ENCODE measurements at places on chromosomes 16 and 17.

- peak; percentile 49 for DNase-seq
Measured at GRCh38 chr16:87931504-87931903, 4.8 kb downstream of the CA5A start.

- DNase-seq, result no peak
Measured at GRCh38 chr16:23539984-23540816, 16.9 kb downstream of the EARS2 start.

DNA sequence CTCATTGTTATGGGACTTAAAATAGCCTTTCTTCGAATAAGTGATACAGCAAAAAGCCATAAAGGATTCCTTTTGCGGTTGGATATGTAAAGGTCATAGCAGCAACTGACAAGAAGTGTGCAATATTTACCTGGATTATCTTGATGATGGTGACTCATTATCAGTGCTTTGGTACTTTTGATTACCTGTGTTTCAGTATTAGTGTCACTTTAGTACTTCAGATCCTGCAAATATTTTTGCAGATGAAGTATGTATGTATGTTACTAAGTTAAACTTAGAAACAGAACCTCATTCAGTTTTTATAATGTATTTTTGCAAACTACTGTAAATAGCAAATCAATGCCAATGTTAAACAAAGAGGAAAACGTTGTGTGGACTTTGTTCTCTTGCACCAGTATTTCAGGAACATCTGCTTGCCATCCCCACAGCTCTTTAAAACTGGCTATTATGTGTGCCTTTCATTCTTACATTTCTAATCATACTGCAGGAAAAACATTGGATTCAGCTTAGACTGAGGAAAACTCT, 10.5 kb downstream of the CNEP1R1 start:
- DNase-seq, result no peak

DNA sequence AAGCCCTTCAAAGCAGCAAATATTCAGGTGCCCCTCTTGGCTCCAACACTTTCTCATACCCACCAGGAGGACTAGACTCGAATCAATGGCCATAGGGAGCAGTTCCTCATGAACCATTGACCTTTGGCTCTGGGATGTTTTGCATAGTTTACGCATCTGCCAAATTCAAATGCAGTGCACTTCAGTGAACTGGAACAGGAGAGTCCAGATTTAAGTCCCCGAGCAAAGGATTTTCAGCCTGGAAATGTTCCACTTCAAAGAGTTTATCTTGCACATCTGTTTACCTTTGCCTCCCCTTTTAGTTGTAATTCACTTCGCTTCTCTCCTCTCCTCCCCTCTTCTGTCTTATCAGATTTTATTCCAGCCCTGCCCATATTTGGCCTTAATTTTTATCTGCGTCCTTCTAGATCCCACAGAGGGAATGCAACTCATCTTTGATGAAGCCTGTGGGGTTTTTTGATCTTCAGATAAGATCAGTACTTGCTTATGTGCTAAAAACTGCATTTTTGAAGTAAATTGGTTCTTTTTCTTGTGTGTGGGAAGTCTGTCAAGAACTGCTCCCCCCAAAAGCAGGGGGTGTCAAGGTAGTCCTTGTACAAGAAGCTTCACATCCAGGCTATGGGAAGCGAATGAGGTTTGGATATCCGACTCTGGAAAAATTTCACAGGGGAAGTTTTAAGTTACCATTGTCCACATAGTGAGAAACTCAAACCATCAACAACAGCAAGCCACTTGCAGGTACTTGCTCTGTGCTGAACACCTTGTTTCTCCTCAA, 281.6 kb downstream of the RBFOX1 start:
- DNase-seq, result no peak

DNA sequence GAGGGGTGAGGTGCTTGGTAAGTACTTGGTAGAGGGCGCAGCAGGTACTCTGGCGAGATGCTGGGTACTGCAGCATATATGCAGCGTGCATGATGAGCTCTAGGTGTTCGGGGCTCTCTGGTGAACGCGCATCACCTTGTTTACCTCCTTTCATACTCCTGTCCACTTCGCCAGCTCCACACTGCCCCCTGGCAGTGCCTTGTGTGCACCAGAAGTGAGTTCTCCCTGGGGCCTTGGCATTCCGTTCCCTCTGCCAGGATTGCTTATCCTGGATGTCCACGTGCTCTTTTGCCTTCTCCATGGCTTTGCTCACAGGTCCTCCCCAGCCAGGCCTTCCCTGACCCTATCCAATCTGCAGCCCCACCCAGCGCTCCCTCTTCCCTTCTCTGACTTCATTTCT, 154.2 kb downstream of the MRM1 start:
- peak; percentile 10 for DNase-seq

DNA sequence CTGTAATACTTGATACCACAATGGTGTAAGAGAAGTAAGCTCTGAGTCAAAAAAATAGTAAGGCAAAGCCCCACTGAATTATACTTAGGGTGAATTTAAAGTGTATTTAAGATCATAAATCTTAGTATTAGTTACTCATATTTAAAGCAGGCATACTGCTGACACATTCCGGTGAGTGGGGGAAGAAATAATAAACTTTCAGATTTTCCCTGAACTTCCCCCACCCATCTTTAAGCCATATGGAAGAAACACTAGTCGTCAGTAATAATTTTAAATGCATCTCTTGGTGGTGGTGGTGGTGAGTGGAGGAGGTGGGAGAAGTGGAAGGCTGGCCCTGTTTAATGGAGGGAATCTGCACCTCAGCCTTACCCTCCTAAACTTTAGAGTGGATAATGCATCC, 20.5 kb downstream of the MPHOSPH6 start:
- DNase-seq, result no peak

Measured in lung microvascular endothelial cell (primary cell).